ENCODE measurements at places on chromosomes 3 and 15.
A peak's percentile ranks its signal among the peaks of the same experiment; 100 is the strongest.

GRCh38 chr15:100049936-100050876 lies 291.6 kb downstream of the ADAMTS17 start:
- DNase-seq: no peak

DNA sequence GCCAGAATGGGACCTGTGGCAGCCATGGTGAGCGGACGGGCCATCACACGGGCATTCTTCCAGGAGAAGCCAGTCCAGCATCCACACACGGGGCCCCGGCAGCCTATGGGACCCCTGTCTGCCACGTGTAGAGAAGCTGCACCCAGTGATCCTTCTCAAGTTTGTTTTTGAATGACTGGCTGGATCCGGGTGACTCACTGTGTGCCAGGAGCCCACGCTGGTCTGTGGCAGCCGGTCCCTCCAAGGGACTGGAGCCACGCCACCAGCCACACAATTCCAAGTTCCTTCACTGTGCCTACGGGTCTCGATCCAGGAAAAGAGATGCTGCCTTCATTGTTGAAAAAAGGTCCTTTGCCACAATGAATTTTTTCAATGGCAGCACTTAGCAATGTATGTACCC lies 58.1 kb downstream of the ATP10A start:
- DNase-seq: no peak

DNA sequence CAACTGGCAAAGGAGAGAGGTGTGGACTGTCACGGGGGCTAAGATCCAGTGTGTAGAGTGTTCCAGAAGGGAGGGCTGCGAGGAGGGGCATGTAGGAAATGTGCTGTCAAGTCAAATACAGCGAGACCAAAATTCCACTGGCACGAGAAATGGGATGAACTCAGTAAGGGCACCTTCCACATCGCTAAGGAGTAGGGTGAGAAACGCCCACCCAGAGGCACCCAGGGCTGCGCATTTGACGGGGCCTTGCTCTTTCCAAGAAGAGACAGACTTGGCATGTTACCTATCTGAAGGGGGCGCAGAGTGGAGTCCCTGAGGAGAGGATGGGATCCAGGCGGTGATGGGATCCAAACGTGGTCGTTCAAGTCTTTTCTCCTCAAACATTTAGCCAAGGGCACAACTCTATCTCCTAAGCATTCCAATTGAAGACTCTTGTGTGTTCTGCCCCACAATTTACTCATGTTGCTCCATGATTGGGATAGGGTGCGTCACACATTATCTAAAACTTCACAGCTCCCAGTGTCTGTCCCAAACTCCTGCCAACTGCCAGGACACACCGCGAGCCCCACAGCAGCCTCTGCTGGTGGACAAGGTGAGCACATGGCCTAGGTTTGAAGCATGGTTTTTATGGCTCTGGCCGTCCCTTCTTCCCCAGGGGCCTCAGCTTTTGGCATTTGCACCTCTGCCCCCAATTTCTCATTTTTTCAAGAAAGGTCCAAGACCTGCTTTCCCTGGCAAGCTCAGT lies 7.6 kb downstream of the SELENOS start:
- no peak for DNase-seq

- DNase-seq: no peak
Measured at GRCh38 chr3:45701172-45701867, 12.1 kb downstream of the SACM1L start.

GRCh38 chr3:109631897-109632296 lies 294.6 kb upstream of the DPPA4 start:
- no peak for DNase-seq

DNA sequence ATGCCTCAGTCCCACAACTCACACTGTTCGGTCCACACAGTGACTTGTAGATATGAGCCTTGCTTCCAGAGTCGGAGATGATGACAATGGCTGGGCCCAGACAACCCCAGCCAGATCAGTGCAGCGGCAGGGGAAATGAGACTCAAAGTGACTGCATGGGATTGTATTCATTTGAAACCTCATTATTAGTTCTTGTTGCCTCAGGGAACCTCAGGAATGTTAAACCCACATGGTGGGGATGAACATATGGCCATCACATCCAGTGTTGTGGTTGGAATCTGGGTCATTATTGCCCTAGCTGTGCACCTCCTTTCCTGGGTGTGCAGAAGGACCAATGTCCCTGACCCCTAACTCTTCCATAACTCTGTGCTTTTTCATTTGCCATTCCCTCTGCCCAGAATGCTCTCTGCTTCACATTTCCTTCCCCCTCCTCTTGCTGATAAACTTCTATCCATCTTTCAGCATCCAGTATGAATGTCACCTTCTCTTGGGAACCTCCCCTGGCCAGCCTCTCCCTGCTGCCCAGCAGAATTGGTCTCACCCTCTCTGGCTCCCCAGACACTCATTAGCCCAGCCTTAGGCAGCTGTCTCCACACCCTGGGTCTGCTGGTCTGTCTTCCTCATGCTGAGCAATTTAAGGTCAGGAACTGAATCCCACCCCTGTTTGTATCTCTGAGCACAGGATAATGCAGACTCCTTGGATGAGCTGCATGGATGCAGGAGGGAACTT lies 67.0 kb upstream of the TNFAIP8L3 start:
- no peak for DNase-seq

- DNase-seq: no peak
Measured at GRCh38 chr3:133455960-133456359, 56.1 kb downstream of the BFSP2 start.

DNA sequence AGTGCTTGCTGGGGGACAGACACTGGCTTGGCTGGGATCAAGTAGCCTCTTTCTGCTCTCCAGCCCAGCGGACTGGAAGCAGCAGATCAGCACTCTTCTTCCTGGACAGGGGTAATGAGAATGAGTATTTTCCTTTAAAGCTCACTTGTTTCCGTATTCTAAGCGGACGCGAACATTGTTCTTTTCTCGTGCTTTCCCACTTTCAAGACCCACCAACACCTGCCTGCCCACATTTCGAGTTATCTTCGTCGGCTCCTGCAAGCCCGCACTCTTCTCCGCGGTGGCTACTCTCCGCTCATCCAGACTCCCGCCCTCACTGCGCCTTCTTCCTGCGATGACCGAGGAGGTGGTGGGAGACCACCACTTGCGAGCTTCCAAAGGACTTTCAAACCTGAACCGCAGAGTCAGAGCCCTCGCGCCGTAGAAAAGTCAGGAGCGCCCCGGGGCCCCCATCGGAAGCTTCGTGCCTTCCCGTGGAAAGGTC lies 1.6 kb upstream of the PPM1L start:
- DNase-seq: peak; percentile 94

GRCh38 chr3:20280257-20280656 lies 94.3 kb upstream of the SGO1 start:
- no peak for DNase-seq

GRCh38 chr3:73243740-73244139 lies 182.3 kb downstream of the EBLN2 start:
- DNase-seq: no peak

DNA sequence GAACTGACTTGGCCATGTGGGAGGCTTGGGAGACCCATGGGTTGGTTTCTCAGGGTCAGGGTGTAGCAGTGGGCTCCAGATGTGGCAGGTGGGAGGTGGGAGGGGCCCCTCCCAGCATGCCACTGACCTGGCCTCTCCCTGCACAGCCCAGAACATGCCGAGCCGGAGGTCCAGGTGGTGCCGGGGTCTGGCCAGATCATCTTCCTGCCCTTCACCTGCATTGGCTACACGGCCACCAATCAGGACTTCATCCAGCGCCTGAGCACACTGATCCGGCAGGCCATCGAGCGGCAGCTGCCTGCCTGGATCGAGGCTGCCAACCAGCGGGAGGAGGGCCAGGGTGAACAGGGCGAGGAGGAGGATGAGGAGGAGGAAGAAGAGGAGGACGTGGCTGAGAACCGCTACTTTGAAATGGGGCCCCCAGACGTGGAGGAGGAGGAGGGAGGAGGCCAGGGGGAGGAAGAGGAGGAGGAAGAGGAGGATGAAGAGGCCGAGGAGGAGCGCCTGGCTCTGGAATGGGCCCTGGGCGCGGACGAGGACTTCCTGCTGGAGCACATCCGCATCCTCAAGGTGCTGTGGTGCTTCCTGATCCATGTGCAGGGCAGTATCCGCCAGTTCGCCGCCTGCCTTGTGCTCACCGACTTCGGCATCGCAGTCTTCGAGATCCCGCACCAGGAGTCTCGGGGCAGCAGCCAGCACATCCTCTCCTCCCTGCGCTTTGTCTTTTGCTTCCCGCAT lies 7.9 kb upstream of the STAB1 start:
- DNase-seq: no peak

DNA sequence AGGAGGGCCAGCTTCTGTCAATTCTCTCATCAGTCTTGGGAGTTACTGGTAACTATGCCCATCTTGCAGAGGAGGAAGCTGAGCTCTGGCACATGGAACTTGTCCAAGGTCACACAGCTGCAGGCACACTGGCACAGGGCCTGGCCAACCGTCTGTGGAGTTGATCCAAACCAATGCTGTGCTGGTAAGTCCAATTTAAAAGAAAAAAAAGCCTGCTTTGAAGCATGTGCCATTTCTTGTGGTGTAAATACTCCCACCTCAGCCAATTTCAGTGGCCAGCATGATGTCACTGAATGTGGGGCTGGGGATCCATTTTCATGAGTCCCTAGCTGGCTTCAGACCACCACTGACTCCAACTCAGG lies 83.4 kb downstream of the CHSY1 start:
- DNase-seq: no peak

- DNase-seq: no peak
Measured at GRCh38 chr3:54641226-54642014, 286.4 kb downstream of the LRTM1 start.

Measured in retina (tissue), 1 donor.